ENCODE measurements at places on chromosomes 7 and 10.

- peak; percentile 6 for DNase-seq
These were observed 124.0 kb downstream of the CNNM2 start for GRCh38 chr10:103042129-103042528.

DNA sequence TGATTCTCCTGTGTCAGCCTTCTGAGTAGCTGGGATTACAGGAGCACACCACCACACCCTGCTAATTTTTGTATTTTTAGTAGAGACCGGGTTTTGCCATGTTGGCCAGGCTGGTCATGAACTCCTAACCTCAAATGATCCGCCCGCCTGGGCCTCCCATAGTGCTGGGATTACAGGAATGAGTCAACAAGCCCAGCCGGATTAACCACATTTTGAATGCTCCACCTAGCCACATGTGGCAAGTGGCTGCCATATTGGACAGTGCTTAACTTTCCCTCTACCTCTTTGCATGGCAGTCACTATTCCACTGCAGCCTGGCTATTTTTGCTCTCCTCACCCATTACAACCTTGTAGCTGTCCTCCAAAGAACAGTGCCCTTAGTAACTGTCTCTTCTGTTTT is 160.1 kb downstream of the GATA3 start:
- DNase-seq = no peak

- DNase-seq = peak; percentile 87
These were observed 89.9 kb upstream of the PPP1R3A start for GRCh38 chr7:114008696-114009095.

GRCh38 chr7:41705109-41705901 is 2.4 kb upstream of the INHBA start:
- DNase-seq = peak; percentile 77

DNA sequence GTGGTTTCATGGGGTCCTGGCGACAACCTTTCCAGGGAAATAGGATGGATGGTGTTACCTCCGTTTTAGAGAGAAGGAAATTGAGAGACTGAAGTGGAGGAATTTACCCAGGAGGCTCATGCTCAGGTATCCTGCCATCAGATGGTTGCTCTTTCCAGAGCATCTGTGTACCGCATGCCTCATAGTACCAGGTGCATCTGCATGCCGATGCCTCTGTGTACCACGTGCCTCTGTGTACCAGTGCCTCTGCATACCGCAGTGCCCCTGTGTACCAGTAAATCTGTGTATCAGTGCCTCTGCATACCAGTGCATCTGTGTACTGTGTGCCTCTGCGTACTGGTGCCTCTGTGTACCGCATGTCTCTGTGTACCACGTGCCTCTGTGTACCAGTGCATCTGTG is 3.2 kb downstream of the VWA2 start:
- no peak for DNase-seq

DNA sequence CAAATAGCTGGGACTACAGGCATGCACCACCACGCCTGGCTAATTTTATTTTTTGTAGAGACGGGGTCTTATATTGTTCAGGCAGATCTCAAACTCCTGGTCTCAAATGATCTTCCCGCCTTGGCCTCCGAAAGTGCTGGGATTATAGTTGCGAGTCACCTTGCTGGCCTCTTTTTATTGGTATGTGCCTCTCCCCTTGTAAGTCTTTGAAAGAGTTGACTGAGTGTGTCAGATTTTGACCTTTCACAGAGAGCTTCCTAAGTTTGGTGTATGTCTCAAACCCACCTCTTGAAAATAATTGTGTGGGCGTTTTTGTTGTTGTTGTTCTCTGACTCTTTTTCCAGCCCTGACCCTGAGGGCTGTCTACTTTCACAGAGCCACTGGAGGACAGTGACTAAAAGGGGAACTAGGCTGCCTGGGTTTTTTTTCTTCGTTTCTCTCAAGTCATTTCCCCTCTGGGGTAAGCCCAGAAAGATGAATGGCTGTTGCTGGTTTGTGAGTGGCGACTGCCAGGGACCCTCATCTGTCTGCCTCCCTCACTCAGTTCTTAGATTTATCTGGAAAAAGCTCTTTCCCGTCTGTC is 262.8 kb downstream of the ZEB1 start:
- DNase-seq = no peak

DNA sequence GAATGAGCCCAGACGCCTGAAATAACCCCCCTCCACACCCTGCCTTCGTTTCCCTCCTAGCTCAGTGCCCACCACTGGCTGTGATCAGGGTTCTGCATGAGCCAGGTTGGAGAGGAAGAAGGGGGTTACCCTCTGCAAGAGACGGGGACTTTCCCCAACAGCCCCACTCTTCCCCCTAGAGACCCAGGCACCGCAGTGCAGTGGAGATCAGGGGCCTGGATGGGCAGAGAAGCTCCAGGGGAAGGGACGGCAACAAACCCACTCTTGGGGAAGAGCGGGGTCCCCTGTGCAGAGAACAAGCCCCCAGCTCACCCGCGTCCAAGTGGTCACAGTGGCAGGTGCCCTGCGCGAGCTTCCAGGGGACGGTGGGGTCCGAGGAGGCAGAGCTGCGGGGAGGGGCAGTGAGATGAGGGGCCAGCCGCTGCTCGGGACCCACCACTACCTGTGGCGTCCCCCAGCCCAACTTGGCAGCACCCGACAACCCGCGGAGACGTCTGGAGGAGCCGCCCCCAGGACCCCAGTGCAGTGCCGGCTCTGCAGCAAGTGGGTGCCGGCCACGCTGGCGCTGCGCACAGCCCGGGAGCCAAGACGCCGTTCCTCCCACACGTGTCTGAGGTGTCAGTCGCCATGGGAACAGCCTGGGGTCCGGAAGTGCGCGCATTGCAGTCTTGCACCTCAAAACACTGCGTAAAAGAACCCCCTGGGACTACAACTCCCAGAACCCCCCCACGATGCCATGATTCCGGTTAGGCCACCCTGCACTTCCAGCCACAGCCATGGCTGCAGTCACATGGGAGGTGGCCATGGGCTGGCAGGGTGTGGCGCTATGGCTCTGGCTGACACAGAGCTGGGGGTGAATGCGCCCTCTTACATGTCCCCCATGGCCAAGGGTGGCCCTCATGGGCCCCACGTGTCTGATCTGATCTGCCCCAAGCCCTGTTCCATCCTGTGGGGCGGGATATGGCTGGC is 45.8 kb upstream of the WIPI2 start:
- DNase-seq = no peak

- no peak for DNase-seq
These were observed 300.5 kb upstream of the ZMIZ1 start for GRCh38 chr10:78768041-78768835.

- DNase-seq = no peak
These were observed 1.8 kb downstream of the IGFBP3 start for GRCh38 chr7:45919231-45919784.

- no peak for DNase-seq
These were observed 1231.6 kb upstream of the CELF2 start for GRCh38 chr10:9786101-9786500.

GRCh38 chr7:123792547-123792946 is 43.7 kb upstream of the WASL start:
- DNase-seq = no peak

DNA sequence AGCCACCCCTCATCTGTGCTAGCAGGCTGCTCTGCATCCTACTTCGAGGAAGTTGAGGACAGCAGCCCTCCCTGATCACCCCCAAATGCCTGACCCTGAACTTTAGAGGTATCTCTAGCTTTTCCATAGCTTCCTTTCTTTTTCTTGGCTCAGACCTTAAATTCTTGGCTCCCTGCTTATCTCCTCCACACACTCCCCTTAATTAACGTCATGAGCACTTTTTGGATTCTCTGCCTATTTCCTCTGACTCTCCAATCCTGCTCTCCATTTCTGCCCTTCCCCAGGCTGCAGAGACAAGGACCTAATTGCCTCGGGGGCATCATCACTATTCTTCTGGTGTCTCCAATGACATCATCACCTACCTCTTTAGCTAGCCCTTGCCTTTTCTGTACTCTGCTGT is 40.8 kb upstream of the SEC61G start:
- DNase-seq = no peak

DNA sequence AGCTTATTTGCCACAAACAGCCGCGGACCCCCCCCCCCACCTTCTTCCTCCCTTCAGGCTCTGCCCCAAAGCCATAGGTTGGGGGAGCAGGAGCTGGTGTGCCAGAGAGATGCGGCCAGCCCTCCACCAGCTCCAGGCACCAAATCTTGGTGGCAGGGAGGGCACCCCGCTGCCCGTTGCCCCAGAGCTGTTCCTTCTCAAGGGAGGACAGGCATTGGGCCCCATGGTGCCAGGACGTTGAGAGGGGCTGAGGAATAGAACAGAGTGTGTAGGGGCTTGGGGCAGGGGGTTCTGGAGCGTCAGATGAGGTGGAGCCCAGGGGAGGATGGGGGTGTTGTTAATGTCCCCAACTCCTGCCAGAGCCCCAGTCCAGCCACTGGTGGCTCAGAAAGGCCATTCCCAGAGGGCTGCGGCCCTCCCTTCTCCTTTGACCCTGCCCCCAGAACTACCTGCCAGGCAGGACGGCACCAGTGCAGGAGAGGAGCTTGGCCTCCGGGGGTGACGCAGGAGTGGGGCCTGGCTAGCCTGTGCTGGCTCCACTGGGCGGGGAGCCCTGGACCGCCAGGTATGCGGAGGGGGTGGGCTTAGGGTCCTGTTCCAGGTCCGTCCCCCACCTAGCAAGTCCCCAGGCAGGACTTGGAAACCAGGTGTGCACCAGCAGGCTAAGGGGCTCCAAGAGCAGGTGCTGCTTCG is 10.0 kb upstream of the SEC24C start:
- no peak for DNase-seq

DNA sequence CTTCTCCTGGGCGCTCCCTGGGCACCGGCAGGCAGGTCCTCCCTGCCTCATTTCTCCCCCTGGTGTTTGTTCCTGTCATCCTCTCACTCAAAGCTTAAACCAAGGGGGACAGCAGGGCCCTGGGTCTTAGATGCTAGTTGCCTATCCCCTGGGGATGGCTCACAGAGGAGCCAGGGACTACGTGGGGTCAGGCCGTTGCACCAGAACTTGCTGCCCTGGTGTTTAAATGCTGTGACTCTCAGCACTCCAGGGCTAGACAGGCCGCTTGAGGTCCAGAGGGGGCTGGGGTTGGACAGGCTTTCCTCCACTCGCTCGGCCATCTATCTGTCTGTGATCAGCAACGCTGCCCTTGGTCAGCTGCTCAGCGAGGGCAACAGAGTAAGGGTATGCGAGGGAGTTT is 340.3 kb downstream of the CXCL12 start:
- DNase-seq = no peak

- DNase-seq = no peak
These were observed 11.5 kb upstream of the SLC29A3 start for GRCh38 chr10:71307469-71308085.

DNA sequence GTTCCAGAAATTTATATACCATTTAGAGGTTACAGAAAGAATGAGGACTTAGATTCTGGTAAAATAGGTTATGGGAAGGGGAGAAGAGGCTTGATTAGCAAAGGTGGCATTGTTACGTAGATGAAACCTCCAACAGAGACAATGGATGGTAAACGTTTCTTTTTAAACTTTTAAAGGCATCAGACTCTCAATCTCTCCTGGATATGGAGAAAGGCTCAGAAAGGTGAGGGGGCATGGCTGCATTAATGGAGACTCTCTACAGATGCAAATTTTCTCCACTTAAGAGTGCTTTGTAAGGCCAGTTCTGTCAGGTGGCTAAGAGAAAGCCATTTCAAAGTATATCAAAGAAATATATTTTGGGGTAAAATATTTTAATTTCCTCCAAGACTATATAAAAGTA is 240.9 kb upstream of the PTER start:
- no peak for DNase-seq

- DNase-seq = no peak
These were observed 90.5 kb downstream of the EXOC6 start for GRCh38 chr10:92938841-92939240.

DNA sequence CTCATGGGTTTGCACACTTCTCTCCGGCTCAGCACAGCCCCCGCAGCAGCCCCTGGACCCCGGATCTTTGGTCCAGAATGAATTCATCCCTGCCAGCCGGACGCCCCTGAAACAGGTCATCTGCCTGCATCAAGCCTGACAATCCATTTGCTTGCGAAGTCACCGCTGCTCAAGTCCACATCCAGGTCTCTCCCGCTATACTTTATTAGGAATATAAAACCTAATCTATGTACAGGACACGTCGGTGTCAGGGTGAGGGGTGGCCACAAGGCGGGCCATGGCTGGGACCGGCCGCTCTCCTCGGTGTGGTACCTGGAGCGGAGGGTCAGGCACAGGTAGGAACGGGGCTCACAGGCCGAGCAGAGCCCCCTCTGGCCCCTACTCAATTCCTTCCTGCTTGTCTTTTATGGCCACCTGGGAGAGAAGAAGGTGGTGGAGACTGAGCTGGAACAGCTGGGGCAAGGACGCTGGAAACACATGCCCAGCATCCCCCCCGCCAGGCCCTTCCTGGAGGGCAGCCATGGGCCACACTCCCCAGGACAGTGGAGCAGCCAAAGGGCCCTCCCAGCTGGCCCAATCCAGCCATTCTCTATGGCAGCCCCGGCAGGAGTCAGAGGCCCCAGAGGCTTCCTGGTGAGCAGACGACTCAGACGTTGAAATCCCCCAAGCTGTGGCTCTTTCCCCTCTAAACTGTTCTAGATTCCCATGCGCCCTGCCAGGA is 5.3 kb downstream of the POLR2J start:
- DNase-seq = no peak

DNA sequence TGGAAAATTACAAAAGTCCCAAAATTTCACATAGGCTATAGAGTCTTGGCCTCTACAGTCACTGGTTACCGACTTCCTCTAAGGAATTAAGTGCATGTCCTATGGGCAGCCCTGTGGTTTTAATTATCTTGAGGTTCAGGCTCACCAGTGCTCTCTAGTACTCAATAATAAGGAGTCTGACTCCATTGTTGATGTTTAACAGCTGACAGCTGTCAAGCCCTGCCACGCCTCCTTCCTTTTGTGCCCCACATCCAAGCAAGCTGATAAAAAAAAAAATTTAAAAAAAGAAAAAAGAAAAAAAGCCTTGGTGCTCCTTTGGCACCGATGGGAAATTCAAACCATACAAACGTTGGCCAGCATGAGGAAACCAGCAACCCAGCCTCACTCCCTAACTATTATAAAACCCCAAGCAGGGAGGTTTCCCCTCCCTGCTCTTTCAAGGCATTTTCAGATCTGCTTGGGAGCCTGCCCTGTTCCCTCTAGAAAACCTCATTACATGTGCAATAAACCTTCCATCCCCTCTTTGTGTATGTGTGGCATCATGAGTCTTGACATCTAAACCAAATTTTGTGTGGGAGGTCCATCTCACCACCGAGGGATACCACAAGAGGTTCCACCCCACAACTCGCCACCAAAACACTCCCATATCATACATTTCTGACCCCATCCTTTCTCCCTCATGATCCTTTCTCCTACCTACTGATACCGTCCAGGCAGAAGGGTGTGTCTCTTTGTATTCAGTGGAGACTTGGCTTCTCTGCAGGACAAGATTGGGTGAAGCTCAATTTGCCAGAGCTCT is 70.9 kb upstream of the CCDC71L start:
- DNase-seq = peak; percentile 7
